Suprapubic skin (tissue), 4 donors: ENCODE measurements at places on chromosomes 13 and 19. TPM values are rescaled to one million over a fixed set of nuclear protein-coding genes. Genes with fewer than 3 reads are reported as not detected.

Gene MADCAM1
- total RNA-seq: 0.64 TPM

DNA sequence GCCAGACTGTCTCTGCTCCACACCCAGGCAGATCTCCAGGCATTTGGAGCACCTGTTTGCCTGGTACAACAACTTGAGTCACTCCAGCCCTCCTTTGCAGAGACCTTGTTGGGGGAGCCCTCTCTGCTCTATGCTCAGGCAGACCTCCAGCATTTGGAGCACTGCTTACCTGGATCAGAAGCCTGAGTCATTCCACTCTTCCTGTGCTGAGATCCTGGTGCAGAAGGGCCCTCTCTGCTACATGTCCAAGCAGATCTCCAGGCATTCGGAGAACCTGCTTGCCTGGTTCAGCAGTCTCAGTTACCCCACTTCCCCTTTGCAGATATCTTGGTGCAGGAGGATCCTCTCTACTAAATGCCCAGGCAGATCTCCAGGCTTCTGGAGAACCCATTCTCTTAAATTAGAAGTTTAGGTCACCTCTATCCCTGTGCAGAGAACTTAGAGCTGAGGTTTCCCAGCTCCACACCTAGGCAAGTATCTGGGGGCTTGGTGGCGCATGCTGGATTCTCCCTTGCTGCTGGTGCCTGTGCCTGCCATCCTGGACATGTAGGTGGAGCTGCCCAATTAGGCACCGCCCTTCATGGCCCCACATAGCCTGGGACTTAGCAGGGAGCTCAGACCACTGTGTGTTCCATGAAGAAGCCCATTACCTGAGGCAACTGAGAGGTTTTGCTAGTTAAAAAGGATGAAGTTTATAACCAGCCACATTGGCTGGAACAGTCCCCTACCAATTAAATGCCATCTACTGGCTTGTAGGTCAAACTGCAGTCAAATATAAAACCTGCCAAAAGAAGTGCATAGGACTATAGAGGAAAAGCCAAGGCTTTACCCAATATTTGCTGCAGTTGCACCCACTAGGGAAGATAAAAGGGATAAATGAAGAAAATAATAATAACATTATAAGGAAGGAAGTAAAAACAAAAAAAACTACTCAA lies 97.6 kb upstream of the SLITRK6 start:
- no peak overlapping the region for H3K4me3 ChIP-seq
- H3K27ac ChIP-seq: no peak overlapping the region
- no peak for DNase-seq
- H3K36me3 ChIP-seq: no peaks in the 10 kb centered on the region
- H3K27me3 ChIP-seq: no peaks in the 10 kb centered on the region

Gene SWSAP1
- 3.4 TPM for total RNA-seq

Gene ESD
- total RNA-seq: 82.6 TPM

GRCh38 chr13:34065928-34066327 lies 248.0 kb downstream of the RFC3 start:
- H3K27ac ChIP-seq: no peak overlapping the region
- no peak overlapping the region for H3K4me3 ChIP-seq
- H3K27me3 ChIP-seq: no peaks in the 10 kb centered on the region
- peaks cover 9% of the 10 kb centered on the region for H3K4me1 ChIP-seq
- no peaks in the 10 kb centered on the region for H3K36me3 ChIP-seq
